Hematopoietic multipotent progenitor cell treated with erythropoietin and hydrocortisone succinate and interleukin-3 and kit ligand, for 4 days (in vitro differentiated cells): ENCODE measurements at places on chromosomes 7 and 10.

- no peak for DNase-seq
Measured at GRCh38 chr10:86075512-86075911, 291.1 kb downstream of the GRID1 start.

- DNase-seq, result no peak
Measured at GRCh38 chr10:70593513-70593890, 9.0 kb downstream of the PRF1 start.

DNA sequence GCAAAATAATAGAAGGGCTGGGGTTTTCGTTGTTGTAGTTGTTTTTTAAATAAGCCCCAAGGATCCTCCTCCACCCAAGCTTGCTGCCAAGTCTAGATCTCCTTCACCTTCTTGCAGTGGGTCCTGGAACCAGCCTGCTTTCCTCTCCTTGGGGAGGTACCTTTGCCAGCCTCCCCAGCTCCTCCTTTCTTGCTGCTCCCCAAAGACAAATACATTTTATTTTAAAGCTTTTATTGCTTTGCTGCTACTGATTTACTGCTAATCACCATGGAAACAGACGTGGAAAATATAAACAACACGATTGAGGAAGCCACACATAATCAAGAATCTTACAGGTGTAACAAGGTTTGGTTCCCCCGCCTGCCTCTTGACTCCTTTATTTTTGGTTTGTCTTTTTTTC lies 17.4 kb upstream of the SLF2 start:
- DNase-seq, result no peak

GRCh38 chr7:101237206-101238067 lies at the start of gene CLDN15:
Gene CLDN15 (minus strand): TSS chr7:101237802. CDS start chr7:101237581, 221 bp downstream.
- peak; percentile 70 for DNase-seq

DNA sequence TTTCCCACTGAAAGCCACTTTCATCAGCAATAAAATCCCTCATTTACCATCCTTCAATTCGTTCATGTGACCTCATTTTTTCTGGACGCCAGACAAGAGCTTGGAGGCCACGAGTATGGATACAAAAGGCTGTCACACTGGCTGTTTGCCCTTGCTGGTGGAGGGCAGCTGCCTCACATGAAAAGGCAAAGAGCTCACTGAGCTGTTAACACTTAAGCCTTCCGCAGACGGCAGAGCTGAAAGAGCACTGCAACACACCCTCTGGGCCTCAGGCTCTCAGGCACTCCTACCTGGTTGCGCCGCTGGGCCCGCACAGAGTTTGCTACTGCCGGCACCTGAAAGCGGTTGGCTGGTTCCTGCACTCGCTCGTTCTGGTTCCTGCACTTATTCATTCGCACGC lies 193.5 kb downstream of the CFTR start:
- DNase-seq, result no peak
